ENCODE measurements at places on chromosomes 7 and 10.

DNA sequence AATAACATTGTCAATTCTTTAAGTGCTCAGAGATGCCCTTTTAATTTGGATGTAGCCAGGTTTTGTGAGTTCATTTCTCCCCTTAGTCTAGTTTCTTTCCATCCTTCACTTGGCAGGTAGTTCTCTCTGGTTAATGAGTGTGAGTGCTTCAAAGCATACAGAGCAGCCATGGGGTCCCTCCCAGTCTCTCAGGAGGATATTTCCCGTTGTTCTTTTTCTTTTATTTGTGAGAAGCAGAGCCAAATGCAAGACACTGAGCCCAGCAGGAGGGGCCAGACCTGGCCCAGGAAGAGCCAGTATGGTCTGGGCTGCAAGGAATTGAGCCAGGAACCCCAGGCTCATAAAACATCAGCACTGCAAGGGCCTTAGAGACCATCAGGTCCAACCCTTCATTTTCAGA, 52.4 kb downstream of the PLCE1 start:
- DNase-seq, result no peak

DNA sequence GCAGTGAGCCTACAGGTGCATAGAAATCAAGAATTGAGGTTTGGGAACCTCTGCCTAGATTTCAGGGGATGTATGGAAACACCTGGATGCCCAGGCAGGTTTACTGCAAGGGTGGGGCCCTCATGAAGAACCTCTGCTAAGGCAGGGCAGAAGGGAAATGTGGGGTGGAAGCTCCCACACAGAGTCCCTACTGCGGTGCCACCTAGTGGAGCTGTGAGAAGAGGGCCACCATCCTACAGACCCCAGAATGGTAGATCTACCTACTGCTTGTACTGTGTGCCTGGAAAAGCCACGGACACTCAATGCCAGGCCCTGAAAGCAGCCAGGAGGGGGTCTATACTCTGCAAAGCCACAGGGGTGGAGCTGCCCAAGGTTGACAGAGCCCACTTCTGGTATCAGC, 533.5 kb downstream of the GPAM start:
- no peak for DNase-seq

DNA sequence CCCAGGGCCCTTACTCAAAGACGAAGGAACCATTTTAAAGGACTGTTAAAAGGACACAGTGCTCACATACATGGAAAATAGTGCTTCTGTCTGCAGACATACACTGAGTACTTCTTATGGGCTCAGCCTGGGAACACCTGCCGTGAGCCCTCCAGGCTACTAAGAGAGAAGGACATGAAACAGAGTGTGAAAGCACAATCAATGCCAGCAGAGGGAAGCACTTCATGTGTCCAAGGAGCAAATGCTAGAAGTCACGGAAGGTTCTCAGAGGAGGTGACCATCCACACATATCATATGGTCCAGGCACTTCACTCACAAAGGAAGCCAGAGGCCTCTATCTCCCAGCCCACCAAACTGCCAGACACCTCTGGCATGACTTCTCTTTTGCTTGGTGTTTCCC, 15.5 kb downstream of the ELMO1 start:
- no peak for DNase-seq

GRCh38 chr7:34567906-34568305, 90.1 kb upstream of the NPSR1 start:
- DNase-seq, result no peak

DNA sequence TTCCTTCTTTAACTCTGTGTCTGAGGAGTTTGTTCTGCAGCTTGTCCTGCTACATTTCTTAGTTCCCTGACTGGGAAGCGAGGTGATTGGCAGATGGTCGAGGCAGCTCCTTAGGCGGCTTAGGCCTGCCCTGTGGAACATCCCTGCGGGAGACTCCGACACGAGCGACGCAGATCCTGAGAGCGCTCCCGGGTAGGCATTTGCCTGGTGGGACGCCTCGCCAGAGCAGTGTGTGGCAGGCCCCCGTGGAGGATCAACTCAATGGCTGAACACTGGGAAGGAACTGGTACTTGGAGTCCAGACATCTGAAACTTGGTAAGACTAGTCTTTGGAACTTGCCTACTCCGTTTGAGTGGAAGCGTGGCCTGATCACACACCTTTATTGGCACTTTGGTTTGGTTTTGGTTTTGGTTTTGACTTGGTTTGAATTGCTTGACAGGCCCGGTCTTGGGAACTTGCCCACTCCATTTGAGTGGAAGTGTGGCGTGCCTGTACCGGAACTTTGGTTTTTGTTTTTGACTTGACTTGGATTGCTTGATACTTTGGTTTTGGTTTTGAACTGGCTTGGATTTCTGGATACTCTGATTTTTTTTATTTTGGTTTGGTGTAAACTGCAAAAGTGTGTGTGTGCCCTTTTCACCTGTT, 42.6 kb downstream of the MAP3K8 start:
- no peak for DNase-seq

DNA sequence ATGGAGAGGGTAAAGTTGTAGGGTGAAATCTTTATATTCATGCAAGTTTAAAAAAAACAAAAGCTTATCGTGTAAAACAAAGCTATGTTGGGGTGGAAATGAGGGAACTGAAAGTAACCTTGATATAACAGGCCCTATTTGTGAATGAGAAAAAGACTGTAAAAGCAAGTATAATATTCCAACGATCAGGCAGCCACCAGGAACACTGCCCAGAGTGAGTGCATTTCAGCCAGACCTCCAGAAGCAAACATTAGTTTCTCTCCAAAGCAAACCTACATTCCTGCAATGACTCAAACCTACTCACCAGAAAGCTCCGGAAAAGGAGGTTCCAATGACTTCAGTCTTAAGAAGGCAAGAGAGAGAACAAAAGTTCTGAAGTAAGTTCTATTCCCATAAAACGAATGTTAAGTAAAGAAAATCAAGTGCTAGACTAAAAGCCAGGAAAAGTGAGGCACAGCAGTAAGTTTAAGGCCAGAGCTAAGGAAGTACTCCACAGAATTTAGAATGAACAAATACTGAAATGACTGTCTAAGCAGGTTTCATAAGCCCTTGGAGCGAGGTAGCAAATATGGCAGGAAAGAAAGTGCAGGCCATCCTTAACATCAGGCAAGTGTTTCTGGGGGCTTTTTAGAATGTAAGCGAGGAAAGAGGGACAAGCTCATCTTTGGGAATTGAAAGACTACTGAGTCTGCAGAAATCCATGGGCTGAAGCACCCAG, 493.1 kb downstream of the XPNPEP1 start:
- DNase-seq, result peak; percentile 68

GRCh38 chr7:35593899-35594298, 101.0 kb downstream of the HERPUD2 start:
- DNase-seq, result no peak

DNA sequence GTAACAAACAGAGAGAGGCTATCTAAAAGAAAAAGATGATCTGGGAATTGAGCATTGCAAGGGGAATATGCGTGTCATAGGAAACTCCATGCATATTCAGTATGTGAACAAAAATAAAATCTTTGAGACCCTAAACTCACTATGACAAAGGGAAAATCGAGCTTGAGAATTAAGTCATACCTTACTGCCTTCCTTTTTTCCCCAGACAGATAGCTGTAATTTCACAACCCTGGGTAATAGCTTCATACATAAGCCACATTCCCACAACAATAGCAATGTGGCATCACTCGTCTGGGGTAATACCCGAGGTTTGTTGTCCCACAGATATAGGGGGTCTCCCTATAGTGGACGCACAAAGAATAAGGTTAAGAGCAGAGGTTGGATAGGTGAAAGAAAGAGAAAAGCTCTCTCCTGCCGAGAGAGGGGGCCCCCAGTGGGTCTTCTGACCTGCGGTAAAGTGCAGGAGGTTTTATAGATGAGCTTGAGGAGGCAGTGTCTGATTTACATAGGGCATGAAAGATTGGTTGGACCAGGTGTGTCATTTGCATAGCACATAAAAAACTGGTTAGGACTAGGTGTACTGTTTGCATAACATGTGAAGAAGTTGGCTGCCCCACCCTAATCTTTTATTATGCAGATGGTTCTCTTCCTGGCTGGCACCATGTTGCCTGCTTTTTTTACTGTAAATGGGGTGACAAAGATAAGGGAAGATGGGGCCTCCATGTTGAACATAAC, 11.6 kb downstream of the CYP3A43 start:
- no peak for DNase-seq

GRCh38 chr7:134548877-134549276, at the start of gene AKR1B15:
AKR1B15 (plus strand) TSS chr7:134549110; CDS start chr7:134564620, 15,510 bp downstream.
- peak; percentile 23 for DNase-seq

- DNase-seq, result no peak
These were observed 38.6 kb upstream of the MXI1 start for GRCh38 chr10:110168601-110169481.
